ENCODE measurements at places on chromosomes 11 and 22.

GRCh38 chr11:102238391-102238821 is 78.9 kb upstream of the BIRC3 start:
- no peak for DNase-seq

DNA sequence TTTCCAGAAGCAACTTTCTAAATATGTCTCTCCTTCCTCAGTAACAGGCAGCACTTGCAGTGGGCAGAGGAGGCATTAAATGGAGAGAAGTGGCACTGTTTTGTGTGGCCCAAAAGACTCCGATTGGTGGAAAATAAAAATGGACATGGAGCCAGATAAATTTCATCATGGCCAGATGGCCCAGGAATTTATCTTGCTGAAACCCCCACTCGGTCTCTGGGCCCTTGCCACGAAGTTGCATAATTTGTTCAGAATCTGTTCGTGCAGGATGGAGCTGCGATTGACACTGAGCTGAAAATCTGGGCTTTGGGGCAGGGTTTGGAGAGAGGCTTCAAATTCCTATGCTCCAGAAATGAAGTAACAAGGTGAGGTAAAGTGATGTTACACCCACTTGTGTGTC is 65.5 kb downstream of the C11orf91 start:
- DNase-seq: no peak

DNA sequence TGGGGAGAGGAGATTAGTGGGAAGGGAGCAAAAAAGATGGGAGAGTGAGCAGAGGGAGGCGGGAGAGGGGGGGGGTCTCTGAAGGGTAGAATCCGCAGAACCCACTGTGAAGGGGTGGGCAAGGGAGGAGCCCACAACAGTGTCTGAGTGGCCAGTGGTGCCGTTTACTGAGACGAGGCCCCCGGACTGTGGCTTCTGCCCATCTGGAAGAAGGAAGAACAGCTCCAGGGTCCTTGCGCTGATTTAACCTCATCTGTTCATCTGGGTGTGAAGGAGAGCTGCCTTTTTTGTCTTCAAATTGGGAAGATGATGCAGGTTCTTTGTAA is 45.7 kb upstream of the ANO1 start:
- DNase-seq: no peak

DNA sequence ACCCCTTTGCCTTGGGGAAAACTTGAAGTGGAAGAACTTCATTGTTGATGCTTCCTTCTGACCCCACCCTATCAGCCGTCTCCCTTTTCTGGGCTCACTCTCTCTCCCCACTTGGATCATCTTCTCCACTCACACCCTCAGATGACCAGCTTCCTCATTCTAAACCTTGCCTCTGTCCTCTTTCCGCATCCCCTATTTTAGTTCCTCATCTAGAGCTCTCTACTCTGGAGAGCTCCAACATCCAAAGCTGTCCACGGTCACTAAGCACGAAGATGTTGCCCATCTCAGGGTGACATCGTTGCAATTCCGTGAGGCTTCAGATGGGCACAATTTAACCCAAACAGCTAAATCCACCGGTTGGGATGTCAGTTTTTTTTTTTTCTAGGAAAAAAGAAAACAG is 31.6 kb upstream of the ME3 start:
- no peak for DNase-seq

DNA sequence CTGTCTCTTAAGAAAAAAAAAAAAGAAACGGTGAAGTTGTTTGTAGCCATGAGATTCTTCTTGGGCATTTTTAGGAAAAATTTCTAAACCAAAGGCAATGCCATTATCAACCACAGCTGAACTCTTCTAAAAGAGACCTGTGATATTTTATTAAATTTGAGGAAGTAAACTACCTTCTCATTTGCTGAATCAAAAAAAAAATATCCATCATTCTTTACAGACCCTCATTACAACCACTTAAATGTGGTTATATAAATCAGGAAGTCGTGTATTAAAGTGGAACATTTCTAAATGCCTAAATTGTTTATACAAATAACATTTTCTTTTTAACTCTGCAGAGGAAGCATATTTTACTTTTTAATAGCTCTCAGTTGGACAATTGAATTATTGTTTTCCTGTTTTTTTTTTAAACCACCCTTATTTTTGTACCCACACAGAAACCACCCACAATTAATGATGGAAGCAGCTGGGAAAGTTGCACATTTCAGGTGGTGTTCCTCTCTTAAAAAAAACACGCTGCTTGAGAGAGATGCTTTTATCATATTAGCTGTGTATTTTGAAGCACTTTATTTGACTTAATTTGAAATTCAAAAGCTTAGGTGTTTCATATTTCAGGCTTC is 91.2 kb downstream of the ARHGAP42 start:
- no peak for DNase-seq

GRCh38 chr22:25554238-25554671 is 10.2 kb upstream of the GRK3 start:
- DNase-seq: no peak

DNA sequence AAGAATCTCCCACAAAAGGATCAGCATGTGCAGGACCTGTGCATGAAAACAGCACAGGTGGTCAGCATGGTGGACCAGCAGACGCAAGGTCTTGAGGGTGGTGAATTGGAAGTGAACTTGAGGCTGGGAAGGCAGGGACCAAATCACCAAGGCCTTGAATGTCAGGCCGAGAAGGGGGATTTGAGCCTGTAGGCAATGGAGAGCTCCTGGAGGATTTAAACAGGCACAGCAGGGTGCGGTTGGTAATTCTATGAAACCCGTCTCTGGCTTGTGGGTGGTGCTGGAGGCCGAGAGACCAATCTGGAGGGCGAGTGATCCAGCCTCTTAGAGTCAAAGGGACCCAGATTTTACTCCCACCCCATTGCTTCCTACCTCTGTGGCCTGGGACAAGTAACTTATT is 2.4 kb downstream of the TSKU start:
- DNase-seq: no peak

GRCh38 chr11:66109294-66109693 is 39.2 kb downstream of the PACS1 start:
- DNase-seq: no peak

All from CD4-positive, alpha-beta T cell treated with Interleukin-17A for 4 hours (primary cell).